ENCODE measurements at places on chromosomes 2 and 18.

DNA sequence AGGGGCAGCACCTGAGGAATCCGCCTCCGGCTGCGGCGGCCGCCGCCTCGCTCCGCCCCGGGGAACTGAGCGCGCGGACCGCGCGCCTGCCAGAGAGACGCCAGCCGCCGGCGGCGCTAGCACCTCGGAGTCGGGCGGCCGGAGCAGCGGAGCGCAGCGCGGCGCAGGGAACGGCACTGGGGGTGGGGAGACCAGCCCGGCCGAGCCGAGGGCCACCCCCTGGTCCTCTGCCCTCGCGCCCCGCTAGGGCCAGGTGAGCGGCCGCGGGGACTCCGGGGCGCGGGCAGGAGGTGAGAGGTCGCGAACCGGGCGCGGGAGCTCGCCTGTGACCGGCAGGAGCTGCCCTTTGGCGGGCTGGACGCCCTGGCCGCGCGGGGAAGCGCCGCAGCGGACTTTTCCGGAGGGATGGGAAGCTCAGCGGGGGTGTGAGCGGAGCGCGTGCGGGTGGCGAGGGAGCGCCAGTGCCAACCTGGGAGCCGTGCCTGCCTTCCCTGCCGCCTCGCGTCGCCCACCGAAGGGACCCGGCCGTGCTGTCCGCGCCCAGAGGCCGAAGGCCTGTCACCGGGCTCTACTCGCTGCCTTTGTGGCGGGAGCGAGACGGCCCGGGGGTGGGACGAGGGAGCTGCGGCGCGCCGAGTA, at the start of gene GREB1L:
Gene GREB1L, plus strand, starts transcription at position 92 of the 639 bp plus-strand sequence. CDS start 141,287 bp downstream, outside the sequence.
- no peak for DNase-seq

DNA sequence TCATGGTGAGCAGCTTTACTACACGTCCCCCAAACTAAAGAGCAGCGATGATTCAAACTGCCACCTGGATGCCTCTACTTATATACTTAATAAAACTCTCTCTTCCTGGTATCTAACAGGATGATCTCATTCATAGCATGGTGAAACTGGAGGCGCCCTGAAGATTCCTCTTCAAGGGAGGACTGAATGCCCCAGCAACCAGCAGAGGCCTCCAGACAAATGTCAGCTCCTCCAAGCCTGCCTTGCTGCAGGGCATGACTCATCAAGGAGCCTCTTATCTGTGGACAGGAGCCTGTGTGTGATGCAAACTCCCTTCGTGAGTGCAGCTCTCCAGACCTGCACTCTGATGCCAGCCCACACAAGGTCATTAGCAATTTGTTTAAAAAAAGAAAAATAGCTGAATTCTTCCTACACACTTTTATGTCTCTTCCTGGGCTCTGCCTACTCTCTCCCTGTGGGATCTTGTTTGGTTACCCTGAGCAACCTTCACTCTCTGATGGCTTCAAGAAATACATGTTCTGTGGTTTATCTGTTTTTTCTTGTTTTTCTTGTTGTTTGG, 30.2 kb downstream of the LONRF2 start:
- no peak for DNase-seq

GRCh38 chr2:51231071-51231470, 199.1 kb upstream of the NRXN1 start:
- no peak for DNase-seq

DNA sequence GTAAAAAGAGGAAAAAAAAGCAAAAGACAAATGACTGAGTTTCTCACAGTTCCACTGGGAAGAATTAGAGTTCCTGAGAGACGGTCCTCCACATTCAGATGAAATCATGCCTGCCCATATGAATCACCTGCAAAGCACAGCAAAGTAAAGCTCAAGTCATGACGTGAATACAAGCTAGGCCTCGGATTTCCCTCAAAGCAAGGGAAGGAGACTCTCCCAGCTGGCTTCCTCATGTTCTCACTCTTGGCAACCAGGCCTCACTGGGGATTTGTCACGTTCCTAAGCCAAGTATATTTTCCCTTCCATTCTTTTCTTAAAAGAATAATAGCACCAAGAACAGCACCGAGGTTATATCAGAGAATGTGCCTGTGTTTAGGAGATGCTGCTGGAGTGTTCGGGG, 47.0 kb downstream of the CYP27C1 start:
- DNase-seq, result no peak

DNA sequence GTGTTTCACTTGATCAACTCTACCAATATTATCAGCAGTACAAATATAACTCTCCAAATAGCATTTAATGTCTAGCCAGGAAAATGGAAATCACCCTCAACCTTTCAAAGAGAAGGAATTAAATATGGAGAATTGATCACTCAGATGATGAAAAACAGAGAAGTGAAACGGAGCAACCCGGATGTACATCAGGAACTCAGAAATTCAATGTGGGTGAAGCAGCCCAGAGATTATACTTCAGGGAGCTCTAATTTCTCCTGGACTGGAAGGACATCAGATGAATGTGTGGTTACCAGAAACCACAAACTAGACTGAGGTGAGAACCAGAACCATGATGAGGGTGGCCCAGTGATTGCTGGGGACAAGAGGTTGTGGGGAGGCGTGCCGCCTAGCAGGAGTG, 35.5 kb upstream of the COBLL1 start:
- no peak for DNase-seq

DNA sequence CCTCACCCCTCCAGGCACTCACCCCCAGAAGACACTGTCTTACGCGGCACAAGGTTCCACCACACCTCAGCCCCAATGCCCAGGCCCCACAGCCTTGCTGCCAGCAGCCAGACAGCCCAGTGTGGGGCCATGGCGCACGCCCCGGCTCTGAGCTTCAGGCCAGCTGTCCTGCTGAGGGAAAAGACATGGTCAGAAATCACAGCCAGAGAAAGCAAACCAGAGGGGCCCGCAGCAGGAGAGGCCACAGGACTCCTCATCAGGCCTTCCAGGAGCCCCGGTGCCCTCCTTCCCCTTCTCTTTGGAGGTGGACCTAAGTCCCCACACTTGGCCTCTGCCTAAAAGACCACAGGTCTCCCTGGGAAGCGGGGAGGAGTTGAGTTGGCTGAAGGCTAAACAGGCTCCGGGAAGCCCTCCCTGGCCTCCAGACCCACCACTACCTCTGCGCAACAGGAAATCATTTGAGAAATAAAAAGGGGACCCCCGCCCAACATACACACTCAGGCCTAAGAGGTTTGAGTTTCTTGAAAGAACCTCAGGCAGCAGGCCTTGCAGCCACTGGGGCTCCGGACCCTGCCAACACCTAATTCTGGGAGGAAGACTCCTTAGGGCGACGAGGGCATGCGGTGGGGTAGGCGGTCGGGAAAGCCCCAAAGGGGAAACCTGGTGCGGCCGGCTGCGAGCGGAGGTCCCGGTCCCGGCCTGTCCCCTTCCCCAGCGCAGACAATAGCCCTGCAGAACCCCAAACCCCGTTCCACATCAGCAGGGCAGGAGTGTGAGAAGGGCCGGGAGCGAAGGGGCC, 1.9 kb downstream of the SEMA4C start:
- DNase-seq, result no peak

- no peak for DNase-seq
These were observed 17.9 kb upstream of the IL18R1 start for GRCh38 chr2:102337481-102338386.

DNA sequence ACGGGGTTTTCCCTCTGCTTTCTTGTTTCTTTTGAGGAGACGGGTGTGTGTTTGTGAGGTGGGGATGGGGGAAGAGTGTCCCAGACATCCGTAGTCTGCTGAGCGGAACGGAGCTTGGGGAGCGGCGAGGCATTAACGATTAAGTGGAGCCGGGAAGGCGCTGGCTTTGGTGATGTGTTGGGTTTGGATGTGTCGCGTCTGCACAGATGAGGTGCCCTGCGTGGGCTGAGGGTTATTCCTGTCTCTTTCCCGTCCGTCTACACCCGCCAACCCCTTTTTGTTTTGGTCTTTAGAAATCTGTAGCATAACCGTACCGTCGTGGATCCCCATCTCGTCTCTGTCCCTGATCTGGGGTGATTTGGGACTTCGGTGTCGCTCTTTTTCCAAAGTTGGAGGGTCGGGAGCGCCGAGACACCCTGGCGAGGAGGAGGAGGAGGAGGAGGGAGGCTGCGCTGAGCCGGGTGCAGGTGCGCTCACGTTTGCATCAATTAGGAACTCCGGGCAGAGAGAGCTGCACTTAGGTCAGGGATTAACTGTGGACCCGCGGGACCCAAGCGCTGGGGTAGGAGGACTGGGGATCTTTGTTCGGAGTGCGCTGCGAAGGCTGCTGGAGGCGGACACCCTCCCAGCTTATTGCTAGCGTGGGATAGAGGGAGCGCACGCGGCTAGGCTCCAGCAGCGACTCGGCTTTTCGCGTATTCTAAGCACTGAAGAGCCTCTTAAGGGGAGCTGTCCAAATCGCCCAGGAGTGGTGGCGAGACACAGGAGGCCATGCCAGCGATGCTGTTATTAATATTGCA, 720.3 kb downstream of the DPP10 start:
- DNase-seq, result no peak

- DNase-seq, result no peak
These were observed 259.7 kb downstream of the LNPK start for GRCh38 chr2:175742367-175742766.

DNA sequence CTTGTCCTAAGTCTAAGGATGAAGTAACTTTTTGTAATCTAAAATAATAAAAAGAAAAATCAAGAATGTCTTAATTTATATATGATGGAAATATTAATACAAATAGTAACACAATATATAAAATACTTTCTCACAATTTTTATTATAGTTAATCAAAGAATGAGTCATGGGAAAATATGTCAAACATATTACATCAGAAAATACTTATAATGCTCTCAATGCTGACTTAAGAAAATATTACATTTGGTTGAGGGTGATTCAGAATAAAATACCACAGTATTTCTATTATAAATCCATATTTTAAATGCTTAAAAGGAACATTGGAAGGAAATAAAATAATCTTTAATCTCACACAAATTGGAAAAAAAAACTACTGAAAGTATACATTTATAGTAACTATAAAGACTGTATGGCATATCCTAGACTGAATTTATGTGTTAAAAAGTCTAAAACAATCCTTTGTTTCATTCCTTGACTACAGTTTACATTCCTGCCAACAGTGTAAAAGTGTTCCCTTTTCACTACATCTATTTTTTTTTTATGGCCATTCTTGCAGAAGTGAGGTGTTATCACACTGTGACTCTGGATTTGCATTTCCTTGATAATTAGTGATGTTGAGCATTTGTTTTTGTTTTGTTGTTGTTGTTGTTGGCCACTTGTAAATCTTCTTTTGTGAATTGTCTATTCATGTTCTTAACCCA, 1573.5 kb upstream of the ACVR2A start:
- DNase-seq, result no peak

GRCh38 chr2:101729521-101730190, 32.1 kb downstream of the MAP4K4 start:
- DNase-seq, result no peak

GRCh38 chr2:155412598-155412997, 714.1 kb downstream of the KCNJ3 start:
- no peak for DNase-seq
